ENCODE measurements at places on chromosomes 16 and 17.

- peak; percentile 94 for DNase-seq
Observed at GRCh38 chr16:30063893-30064728, 1.4 kb upstream of the ALDOA start.

GRCh38 chr17:7634384-7634783 is 4.4 kb downstream of the SHBG start:
- peak; percentile 12 for DNase-seq

DNA sequence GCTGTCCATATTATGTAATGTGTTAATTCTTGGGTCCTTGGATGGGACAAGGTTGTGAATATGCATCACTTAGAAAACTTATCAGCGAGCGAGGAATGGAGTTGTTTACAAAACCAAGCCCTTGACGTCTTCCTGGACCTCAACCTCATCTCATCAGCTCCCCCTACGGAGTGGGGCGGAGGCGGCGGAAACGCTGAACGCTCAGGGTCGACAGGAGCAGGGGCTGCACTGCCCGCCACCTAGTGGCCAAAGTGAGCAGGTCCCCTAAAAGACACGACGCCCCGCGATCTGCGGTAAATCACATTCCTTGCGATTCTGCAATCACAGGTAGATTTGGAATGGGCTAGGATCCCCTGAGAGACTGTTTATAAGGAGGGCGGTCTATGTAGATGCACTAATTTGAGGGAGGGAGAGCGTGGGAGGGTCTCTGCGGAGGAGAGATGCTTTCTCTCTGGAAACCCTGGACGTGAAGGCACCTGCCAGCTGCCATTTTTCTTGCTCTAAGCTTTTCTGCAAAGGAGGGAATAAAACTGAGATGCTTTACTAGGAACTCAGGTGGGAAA is 5.4 kb upstream of the ICAM2 start:
- DNase-seq: peak; percentile 89

- peak; percentile 52 for DNase-seq
Observed at GRCh38 chr17:82188001-82188961, 24.4 kb downstream of the CCDC57 start.

DNA sequence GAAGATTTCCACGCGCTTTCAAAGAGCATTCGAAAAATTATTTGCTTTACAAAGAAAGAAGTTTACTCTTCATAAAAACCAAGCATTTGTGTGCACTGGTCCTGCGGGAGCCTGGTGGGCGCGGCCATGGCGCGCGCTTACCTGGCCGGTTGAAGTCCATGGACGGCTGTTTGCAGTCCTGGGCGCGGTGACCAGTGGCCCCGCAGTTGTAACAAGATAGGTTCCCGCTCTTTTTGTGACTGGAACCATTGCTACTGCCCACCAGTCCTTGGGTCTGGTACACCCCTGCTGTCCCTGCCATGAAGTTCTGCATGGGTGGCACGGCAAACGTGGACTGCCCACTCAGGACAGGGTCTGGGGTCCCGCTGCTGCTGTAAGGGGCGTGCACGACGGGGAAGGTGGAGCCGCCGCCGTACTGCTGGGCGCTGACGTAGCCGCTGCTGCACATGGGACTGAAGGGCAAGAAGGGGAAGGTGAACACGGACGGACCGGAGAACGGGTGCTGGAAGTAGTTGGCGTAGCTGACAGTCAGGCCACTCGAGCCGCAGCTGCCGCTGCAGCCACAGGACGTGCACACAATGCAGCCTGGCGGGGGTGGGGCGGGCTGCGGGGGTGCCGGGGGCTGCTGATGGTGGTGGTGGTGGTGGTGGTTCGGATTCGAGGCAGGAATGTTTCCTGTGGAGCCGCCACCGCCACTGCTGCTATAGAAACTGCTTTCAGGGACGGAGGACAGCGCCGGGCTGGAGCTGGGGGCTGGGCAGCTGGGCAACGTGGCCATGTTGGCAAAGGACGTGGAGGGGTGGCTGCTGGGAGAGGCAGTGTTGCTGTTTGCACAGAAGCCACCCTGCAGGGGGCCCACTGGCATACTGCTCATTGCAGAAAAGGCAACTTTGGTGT is 19.5 kb downstream of the MAP1LC3B start:
- no peak for DNase-seq

- DNase-seq: no peak
Observed at GRCh38 chr16:48459167-48459566, 74.0 kb upstream of the SIAH1 start.

DNA sequence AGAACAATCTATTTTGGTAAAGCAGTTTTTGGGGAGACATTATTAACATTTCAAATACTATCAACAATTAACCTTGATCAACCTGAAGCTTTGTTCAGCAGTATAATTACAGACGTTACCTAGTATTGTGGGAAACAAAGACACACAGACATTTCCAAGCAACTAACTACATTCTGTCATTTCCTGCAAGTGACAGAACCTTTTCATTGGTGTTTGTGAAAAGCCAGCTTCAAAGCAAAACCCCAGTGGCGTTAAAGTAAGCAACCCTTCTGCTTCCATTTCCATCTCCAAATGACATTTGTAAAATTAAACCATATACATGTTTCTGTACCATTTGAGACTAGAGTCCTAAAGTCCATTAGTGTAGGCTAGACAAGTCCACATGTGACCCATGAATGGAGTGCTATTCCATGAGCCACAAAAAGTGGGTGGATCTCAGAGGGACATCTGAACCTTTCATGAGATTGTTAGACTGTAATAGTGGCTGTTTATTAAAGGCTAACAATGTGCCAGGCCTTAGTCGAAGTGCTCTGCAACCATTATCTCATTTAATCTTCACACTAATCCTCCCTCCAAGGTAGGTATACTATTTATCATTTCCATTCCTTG is 101.2 kb downstream of the SSH2 start:
- peak; percentile 63 for DNase-seq

DNA sequence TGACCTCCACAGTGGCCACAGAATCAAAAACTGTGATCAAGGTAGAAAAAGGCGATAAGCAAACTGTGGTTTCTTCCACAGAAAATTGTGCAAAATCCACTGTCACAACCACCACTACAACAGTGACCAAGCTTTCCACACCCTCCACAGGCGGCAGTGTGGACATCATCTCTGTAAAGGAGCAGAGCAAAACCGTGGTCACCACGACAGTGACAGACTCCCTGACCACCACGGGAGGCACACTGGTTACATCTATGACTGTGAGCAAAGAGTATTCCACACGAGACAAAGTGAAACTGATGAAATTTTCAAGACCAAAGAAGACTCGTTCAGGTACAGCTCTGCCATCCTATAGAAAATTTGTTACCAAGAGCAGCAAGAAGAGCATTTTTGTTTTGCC is 83.6 kb downstream of the C17orf58 start:
- no peak for DNase-seq

DNA sequence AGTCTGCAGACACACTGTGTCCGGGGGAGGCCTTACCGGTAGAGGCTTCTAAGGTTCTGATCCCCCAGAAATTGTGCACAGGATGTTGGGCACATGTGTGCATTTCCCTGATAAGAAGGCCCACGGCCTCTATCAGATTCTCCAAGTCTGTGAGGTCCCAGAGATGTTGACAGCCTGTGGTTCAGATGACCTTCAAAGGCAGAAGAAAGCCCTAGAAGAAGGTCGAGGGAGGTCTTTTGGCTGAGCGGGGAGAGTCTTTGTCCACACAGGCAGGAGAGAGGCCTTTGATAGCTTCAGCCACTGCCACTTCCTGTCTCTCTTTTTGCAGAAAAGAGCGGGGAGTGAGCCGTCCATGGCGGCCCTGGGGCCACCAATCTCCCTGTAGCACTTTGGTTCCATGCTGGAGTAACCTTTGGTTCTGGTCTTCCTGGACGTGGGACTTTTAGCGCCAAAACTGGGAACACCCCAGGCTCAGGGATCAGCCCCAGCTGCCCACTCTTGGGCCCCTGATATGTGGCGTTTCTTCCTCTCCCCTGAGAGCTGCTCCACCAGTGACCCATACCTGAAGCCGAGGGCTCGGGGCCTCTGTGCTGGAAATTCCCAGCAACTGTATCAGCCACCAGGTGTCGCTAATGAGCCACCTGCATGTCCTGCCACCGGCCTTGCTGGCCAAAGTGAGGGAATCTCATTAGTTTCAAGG is 28.1 kb upstream of the LGALS9 start:
- peak; percentile 66 for DNase-seq

GRCh38 chr17:74987909-74988711 is 678 bp downstream of the CDR2L start:
- DNase-seq: peak; percentile 75

- DNase-seq: peak; percentile 81
Observed at GRCh38 chr16:84643674-84644073, 4.6 kb upstream of the KLHL36 start.

DNA sequence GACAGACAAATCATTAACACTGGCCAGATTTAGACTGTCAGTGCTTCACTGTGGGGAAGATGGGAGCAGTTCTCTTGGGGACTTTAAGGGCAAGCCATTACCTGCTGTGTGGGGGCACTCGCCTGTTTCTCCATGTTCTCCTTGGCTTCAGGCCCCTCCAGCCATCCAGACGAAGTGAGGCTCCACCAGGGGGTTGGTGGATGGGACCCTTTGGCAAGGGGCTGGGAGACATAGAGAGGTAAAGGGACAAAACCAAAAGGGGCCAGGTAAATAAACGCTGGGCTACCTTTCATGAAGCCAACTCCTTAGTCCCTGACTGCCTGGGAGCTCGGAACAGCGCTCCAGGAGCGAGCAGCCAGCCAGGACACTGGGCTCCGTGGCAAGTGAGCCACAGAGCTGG is 14.0 kb downstream of the TBX4 start:
- no peak for DNase-seq

- DNase-seq: no peak
Observed at GRCh38 chr17:44595216-44595775, 38.0 kb downstream of the FZD2 start.

GRCh38 chr16:175011-175949 is 1.2 kb upstream of the HBA1 start:
- DNase-seq: peak; percentile 24

DNA sequence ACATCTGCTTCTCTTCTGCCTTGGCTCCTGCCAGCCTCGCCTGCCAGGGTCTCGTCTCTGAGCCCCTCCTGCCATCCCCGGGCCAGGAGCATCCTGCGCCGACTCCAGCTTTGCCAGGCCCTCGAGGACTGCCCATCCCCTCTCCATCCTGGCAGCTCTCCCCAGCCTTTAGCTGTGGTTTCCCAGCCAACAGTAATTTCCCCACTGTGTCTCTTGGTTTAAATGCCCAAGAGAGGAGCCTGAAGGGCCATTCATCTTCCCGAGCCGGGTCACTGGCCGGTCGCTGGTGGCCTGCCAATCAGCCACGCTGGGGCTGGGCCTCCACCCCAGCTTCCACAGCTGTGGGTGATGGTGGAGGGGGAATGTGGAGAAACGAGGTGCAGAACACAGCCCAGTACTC is 47.8 kb downstream of the MRC2 start:
- no peak for DNase-seq

GRCh38 chr17:33277436-33278100 is 15.5 kb downstream of the ASIC2 start:
- no peak for DNase-seq

DNA sequence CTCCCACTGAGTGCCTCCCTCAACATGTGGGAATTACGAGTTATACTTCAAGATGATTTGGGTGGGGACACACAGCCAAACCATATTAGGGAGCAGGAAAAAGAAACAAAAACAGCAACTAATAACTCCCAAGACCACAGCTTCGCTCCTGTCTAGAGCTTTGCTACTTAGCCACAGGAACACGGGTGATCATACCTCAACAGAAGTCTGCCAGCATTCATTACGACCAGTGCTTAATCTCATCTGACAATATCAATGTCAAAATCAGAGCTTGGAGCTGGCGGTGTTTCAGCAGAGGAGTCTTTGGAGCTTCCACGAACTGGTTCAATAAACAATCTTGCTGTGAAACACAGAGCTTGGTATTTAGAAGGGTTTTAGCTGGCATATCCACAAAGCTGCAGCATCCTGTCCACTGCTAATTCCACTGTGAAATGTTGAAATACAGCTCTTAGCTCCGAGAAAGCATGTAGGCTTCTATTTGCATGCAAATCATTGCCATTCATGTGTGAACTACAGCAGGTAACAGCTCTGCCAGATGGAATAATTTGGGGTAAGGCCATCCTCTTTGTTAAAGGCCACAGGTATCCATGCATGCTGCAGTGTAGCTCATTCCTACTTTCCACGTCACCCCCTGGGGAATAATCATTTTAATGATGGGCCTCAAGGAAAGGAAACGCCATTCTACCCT is 128.4 kb upstream of the GOT2 start:
- DNase-seq: peak; percentile 76

- no peak for DNase-seq
Observed at GRCh38 chr16:29644338-29644857, 18.6 kb upstream of the SPN start.

DNA sequence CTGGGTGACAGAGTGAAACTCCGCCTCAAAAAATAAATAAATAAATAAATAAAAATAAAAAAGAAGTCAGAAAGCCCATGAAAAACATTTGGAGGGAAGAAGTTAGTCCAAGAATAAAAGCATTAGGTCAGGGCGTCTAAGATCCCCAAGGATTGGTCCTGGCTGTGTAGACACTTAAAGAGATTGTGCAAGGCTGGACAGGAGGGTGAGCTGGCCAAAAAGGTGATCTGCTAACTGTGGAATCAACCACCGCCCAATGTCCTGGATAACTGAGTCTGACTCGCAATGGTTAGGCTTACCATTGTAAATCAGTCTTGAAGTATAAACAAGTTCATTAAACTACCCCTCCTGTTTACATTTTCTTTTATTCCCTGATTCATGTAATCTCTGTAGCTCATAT is 8.8 kb upstream of the ABCA8 start:
- DNase-seq: no peak

DNA sequence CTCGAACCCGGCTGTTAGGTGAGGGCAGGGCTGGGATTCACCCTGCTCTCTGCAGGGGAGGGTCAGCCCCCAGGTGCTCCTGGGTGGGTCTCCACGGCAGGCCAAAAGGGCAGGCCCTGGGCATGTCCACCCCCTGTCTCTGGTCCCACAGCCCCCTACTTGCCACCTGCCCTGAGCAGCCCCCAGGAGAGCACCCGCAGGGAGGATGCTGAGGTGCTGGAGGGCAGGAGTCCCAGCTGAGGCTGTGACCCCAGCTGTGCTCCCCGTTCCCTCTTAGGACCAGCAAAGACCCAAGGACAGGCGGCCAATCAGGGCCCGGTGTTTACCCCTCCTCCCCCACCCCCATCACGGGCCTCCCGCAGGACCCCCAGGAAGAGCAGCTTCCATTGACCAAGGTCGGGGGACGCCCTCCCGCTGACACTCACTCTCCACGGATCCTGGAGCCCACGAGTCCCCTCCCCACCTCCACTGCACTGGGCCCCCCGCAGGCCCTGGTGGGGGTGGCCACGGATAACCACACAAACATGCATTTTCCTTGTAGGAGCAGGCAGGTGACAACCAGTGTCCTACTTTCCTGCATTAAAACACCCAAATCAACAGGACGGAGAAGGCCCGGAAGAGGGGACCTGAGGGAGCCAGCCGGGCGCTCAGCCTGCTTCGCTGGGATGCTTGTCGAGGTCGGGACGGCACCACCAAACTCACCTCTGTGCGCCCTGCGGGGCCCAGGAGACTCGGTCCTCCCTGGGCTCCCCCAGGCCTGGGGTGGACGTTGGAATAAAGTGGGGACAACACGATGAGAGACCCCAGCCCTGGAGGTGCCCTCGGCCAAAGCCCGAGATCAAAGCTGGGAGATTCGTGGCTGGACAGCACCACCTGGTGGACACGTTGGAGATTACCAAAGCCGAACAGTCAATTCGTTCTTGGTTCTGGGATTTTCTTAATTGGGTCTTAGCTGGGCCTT is 22.5 kb upstream of the ENPP7 start:
- peak; percentile 48 for DNase-seq

All from NCI-H69 (cell line).